ENCODE measurements at places on chromosomes 12 and 14.

DNA sequence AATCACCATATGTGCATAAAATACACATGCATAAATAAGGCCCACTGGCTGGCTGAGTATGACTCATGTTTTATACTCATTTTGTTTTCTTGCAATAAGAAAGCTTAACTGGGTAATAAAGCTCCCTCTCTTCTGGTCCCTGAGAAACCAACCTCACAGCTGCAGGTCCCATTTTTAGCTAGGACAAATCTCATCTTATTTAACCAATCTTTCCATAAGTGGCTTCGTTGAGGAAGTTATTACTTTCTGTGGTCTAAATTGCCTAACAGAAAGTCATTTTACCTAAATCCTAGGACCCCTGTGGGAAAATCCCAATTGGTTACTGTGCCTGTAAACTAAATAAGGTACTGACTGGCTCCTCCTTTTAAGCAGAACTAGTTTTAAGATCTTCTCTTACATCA, 232.8 kb upstream of the FBXO33 start:
- DNase-seq, result no peak

- DNase-seq, result no peak
Observed at GRCh38 chr12:38222011-38222410, 94.6 kb upstream of the ALG10B start.

DNA sequence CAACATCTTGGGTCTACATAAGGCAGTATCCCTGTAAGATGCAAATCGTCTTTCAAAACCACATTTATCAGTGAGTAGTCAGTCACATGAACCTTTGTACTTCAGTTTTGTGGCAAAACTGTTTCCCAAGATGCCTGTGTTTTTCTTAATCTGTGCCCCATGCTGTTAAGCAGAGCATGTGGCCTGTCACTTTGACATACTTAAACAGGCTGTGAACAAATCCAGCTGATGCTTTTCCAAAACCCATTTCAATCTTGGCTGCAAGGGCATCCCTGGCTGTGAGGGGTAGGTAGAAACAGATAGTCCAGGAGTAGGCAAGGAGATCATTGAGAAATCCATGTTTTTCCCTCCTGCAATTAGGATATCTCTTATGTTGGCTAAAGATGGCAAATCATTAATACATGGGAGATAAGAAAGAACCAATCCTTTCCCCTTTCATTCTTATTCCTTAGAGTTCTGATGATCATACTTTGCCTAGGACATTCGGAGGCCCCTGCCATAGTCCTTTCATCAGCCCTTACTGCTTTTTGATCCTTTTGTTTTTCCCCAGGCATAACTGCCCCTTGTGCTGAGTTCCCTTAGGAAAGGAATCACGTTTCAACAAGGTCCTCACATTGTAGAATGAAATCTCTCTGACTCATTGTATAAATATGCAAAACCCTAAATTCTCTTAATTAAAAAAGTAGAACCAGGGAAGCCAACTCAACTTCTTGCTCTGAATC, 121.1 kb upstream of the EEA1 start:
- DNase-seq, result peak; percentile 15

- no peak for DNase-seq
Observed at GRCh38 chr12:103455020-103455763, 40.6 kb downstream of the C12orf42 start.

DNA sequence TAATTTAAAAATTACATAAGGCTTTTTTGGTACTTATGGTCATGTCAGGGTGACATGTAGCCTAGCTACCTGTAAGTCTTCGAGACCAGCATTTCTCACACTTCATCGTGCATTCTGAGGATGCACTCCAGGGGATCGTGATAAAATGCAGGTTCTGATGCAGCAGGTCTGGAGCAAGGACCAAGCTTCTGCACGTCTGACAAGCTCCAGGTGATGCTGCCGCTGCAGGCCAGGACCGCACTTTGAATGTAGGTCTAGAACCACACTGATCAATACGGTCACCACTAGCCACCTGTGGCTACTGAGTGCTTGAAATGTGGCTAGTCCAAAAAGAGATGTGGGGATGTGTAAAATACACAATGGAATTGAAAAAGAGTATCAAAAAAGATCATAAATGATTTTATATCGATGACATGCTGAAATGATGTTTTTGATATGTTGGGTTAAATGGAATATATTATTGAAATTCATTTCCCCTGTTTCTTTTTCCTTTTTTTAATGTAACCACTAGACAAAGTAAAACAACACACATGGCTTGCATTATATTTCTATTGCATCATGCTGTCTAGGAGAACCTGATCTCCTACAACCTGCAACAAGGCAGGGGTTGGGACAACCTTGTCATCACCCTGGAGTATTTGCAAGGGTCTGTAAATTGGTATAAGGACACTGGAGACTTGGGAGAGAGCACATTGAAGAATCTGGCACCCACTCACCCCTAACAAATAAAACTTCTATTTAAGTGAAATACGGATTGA, 142.4 kb downstream of the DPF3 start:
- no peak for DNase-seq

DNA sequence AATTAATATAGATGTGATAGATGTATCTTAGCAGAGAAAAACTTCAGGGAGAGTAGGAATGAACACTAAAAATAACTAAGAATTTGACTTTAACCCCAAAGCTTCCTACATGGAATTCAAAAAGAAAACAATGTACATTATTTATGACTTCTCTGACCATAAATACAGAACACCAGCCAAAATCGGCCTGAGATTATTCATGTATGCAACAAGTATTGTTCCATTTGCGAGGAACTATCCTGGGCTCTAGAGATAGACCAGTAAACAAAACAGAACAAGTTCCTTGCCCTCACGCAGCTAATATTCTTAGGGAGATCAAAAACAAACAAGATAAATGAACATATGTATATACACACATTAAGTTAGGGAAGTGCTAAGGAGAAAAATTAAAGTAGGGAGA, 432.3 kb upstream of the SOX5 start:
- DNase-seq, result no peak

Measured in pons (tissue), 1 donor.